Skin of body (tissue), 3 donors: ENCODE measurements at places on chromosomes 6 and 20.

- no peak for DNase-seq
These were observed 214.5 kb downstream of the SOX4 start for GRCh38 chr6:21808045-21808470.

DNA sequence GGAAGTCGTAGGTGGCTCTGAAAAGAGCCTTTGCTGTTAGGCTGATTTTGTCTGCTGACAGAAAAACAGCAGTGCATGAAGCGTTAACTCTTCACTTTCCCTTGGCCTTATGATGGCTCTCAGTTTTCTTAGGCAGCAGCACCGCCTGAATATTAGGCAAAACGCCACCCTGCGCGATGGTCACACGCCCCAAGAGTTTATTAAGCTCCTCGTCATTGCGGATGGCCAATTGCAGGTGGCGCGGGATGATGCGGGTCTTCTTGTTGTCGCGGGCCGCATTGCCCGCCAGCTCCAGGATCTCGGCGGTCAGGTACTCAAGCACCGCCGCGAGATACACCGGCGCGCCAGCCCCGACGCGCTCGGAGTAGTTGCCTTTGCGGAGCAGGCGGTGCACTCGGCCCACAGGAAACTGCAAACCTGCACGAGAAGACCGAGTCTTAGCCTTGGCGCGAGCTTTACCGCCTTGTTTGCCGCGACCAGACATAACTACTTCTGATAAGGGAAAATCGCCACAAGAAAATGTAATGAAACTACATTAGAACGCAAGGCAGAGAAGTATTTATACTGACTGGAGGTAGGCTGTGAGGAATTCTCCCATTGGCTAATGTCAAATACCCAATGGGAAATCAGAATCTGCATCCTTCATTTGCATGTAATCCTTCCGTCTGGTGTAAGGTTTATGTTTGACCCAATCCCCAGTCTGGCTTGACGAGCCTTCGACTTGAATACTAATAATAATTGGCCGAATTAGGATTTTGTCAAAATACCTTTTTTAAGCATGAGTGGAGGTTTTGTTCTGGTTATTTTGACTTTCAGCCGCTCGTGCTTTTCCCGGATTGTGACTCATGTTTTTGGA, 53.9 kb upstream of the HFE start:
- peak; percentile 99 for DNase-seq

DNA sequence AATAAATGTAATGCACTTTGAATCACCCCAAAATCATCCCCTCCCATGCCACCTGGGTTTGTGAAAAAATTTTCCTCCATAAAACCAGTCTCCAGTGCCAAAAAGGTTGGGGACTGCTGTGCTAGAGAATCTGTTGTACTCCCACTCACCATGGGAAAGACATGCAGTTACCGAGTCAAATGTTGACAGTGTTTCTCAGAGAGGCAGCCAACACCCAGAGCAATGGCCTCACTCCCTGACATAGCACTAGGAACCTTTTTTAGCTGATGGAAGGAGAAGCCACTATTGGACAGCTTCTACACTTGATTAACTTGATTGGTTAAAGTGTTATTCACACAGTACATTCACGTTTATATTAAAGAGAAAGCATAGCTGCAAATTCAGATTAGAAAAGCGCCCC, 59.8 kb upstream of the MANEA start:
- no peak for DNase-seq

GRCh38 chr6:150355932-150356331, 12.9 kb upstream of the IYD start:
- DNase-seq, result no peak

DNA sequence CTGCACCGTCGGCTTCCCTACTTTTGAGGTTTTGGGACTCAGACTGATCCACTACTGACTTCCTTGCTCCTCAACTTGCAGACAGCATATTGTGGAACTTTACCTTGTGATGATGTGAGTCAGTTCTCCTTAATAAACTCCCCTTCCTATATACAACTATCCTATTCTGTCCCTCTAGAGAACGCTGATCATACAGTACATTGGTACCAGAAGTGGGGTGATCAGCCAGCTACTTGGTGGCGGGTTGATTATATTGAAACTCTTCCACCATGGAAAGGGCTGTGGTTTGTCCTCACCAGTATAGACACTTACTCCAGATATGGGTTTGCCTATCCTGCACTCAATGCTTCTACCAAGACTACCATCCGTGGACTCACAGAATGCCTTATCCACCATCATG, 7.6 kb upstream of the TAF4 start:
- DNase-seq, result no peak

DNA sequence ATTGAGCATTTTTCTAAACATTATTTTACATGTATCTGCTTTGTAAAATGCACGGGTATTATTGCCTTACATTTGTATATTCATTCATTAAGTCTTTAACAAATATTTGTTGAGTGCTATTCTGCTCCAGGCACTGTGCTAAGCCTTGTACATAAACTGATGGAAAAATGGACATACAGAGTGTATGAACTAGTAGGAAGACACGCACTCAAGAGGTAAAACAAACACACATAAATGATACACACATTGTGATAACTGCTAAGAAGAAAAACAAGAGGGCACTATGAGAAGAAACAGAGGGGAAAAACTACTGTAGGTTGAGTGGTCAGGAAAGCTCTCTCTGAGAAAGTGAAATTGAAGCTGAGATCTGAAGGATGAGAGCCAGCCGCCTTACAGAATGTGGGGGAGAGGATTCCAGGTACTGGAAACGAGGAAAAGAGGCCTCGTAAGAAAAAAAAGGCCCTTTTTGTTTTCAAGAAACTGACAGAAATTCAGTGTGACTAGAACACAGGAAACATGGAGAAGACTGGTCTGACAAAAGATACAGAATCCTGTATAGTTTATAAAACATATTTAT, 117.5 kb downstream of the EYA4 start:
- DNase-seq, result no peak

- no peak for DNase-seq
These were observed 26.1 kb upstream of the NKAIN2 start for GRCh38 chr6:123777563-123777962.

GRCh38 chr6:145749632-145750031, 14.3 kb upstream of the EPM2A start:
- DNase-seq, result no peak

DNA sequence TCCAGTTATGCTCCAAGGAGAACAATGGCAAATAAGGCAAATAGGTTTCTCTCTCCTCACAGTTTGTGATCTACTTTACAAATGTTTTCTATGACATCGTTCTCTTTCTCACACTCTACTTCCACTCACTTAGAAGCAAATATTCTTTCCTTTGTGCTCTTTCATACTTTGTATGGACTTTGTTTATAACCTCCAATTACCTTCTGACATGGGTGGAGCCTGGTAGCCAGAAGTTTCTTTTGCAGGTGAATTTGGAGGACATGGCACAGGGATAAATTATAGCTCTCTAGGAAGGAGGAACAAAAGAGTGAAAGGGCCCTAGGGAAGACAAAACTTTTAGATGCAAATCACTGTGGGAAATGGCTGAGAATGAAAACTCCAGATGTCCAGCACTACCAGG, 69.3 kb downstream of the OPN5 start:
- no peak for DNase-seq

- no peak for DNase-seq
These were observed 300.1 kb downstream of the TFAP2B start for GRCh38 chr6:51118792-51119191.

- DNase-seq, result no peak
These were observed 730 bp downstream of the INSM1 start for GRCh38 chr20:20368418-20369249.

GRCh38 chr6:95517004-95517403, 60.3 kb upstream of the MANEA start:
- no peak for DNase-seq

- no peak for DNase-seq
These were observed 50.9 kb upstream of the TNFAIP3 start for GRCh38 chr6:137816133-137816579.

DNA sequence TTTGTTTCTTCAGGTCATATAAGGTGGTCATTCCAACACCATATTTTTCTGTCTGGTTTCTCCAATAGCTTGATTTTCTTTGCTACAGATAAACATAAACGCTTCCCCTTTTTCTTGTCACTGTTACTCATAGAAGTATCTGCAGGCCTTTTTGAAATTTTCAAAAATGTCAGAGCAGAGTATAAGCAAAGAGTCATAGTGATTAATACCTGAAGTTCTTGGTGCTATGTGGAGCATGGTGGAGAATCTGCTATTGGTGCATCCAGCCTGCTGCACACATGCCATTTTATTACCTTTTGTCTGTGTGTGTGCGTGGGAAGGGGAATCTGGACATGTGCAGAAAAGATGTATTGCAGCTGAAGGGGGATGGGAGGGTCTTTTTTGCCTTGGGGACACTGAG, 19.7 kb downstream of the STX11 start:
- no peak for DNase-seq

- DNase-seq, result peak; percentile 46
These were observed 275.8 kb upstream of the PRDM1 start for GRCh38 chr6:105810105-105810921.

DNA sequence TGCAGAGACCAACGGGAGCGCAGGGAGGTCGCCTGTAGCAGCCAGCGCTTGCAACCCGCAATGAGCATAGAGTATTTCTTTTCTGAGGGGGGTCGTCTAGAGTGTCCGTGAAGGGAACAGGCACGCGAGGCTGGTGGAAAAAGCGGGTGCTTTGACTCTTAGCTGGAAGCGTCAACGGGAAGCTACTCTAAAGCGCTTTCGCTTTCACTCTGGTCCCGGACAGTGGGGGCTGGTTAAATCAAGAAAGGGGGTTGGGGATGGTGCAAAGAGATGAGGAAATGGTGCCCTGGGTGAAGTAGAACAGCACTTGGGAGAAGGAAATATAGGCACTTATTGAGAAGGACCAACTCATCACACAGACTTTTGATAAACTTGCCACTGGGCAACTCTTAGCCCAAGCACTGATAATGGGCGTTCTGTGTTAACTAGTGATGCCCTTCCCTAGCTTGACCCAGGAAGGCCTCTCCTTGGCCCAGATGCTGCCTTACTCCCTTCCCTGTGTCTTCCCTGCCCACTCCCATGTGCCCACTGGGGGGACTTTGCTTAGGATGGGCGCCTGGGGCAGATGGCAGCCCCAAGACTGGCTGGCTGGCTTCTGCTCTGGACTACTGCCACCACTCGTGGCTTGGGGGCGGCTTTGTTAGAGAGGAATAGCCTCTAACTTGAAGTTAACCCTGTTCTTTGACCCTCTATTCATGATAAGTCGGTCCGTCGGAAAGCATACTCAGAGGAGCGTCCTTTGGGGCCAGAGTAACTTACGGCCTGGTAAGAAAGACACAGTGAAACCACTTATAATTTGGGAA, 585 bp downstream of the PSMB9 start:
- peak; percentile 18 for DNase-seq

DNA sequence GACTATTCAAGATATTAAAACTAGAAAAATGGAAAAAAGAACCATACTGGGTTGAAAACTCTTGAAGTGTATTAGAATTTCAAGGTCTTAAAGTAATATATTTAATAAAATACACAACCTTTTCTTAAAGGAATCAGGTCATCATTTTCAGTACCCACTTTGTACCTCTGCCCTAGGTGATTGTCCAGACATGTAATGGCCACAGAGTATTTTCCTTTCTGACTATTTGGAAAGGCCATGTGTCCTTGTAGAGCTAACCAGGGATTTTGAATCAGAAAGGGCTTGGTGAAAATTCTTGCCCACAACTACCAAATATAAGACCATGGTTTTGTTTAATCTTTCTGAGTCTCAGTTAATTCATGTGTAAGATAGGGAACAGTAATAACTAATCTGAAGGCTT, 91.4 kb upstream of the MLIP start:
- DNase-seq, result no peak

- DNase-seq, result no peak
These were observed 9.9 kb downstream of the CNPY3 start for GRCh38 chr6:42938987-42939809.

DNA sequence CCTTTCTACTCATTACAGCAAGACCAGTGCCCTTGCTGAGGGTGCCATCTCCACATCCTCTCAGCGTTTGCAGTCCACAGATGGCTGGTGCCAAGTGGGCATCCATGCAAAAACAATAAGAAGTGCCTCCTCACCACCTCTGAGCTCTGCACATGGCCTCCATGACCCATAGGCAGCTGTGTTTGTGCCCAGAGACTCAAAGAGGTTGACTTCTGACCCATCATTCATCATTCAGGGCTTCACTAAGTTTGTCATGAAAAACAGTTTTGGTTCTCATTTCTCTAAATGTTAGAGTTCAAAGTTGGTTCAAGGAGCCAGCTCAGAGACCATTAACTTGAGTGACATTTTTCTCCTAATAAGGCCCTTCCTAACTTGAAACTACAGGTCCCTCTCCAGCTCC, 512.6 kb upstream of the MAP3K7 start:
- no peak for DNase-seq

- no peak for DNase-seq
These were observed 21.3 kb downstream of the ECI2 start for GRCh38 chr6:4114123-4114522.

GRCh38 chr6:133359256-133359655, 118.1 kb downstream of the EYA4 start:
- DNase-seq, result no peak

GRCh38 chr20:59001449-59002171, 5.4 kb downstream of the CTSZ start:
- no peak for DNase-seq

DNA sequence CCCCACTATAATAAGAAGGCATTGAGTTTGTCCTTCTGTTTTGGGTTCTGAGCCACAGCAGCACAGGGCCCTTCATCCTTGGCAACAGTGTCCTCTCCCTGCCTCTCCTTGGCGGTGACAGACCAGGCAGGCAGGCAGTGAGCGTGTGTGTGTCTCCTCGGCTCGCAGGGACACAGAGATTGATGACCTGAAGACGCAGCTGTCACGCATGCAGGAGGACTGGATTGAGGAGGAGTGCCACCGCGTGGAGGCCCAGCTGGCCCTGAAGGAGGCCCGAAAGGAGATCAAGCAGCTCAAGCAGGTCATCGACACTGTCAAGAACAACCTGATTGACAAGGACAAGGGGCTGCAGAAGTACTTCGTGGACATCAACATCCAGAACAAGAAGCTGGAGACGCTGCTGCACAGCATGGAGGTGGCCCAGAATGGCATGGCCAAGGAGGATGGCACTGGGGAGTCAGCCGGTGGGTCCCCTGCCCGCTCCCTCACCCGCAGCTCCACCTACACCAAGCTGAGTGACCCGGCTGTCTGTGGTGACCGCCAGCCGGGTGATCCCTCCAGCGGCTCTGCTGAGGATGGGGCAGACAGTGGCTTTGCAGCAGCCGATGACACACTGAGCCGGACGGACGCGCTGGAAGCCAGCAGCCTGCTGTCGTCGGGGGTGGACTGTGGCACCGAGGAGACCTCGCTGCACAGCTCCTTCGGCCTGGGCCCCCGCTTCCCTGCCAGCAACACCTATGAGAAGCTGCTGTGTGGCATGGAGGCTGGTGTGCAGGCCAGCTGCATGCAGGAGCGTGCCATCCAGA, 24.0 kb downstream of the SDCBP2 start:
- no peak for DNase-seq

GRCh38 chr6:106763361-106763760, 134.0 kb downstream of the QRSL1 start:
- DNase-seq, result no peak
